ENCODE measurements at places on chromosomes 16 and 17.

DNA sequence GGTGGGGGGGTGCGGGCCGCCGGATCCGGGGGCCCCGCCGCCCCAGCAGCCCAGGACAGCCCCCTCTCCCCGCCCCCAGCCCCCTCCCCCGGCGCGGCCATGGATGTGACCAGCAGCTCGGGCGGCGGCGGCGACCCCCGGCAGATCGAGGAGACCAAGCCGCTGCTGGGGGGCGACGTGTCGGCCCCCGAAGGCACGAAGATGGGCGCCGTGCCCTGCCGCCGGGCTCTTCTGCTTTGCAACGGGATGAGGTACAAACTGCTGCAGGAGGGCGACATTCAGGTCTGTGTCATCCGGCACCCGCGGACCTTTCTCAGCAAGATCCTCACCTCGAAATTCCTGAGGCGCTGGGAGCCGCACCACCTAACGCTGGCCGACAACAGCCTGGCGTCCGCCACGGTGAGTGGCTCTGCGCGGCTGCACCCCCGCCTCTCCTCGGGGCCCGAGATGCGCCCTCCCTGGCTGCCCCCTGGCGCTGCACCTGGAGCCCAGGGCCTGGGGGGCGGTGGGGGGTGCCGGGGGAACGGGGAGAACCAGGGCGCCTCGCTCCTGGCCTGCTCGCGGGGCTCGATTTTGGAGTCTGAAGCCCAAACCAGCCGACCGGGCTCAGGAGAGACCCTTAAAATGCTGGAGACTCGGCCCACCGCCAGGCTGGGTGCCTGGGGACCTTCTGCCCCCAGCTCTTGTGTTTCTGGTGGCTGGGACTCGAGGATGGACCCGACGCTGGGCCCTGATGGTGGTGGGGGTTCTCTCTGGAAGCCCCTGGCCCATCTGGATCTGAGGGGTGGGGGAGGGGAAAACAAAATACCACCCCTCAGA is 744 bp downstream of the CMIP start:
- DNase-seq: no peak

GRCh38 chr16:85717393-85718152 is 28.8 kb upstream of the GINS2 start:
- peak; percentile 61 for DNase-seq

GRCh38 chr16:35187665-35188225 is 1728.3 kb downstream of the TP53TG3F start:
- no peak for DNase-seq

GRCh38 chr16:87708881-87709638 is 56.7 kb downstream of the KLHDC4 start:
- DNase-seq: no peak

DNA sequence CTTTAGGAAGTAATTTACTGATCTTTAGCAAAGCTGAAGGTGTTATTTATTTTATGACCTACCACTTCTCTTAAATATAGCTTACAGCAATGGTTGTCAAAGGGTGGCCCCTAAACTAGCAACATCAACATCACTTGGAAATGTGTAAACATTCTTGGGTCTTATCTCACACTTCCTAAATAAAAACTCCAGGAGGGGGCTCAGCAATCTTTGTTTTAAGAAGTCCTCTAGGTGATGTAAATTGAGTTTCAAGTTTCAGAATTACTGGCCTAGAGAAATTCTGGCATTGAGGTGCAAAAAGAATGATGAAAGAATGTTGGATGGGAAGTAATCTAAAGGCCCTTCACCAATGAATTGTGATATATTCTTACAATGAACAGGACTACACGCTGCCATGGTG is 142.3 kb downstream of the HS3ST4 start:
- DNase-seq: no peak

DNA sequence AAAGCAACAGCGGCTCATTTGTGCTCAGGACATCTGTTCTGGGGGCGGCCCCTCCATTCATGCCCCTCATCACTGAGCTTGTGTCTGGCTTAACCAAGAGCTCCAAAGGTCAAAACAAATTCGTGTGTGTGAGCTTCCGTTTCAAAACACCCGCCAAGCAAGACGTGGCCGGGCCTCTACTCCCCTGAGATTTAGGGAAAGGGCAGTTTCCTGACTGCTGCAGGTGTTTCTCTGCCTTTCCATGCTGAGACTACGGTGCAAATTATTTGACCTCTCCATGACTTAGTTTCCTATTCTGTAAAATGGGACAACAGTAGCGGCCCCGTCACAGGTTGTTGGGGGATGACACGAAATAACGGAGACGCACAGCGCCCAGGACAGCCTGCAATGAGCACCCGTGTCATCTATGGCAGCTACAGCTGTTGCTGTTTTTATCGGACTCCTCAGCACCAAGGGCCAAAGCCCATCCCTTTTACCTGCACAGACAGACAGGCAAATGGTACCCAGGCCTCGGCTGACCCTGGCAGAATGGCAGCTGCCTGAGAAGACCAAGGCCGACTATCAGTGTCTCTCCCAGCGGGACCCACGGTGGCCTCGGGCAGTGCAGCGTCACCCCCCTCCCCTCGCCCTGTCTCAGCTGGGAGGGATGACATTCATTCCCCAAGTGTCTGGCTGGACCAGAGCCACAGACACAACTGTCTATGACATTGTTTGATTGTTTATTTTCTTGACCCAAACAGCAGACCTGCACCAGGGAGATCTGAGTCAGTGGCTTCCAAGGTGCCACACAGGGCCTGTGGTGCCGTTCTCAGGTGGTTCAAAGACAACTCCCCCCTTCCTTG is 50.7 kb upstream of the DOC2B start:
- no peak for DNase-seq

DNA sequence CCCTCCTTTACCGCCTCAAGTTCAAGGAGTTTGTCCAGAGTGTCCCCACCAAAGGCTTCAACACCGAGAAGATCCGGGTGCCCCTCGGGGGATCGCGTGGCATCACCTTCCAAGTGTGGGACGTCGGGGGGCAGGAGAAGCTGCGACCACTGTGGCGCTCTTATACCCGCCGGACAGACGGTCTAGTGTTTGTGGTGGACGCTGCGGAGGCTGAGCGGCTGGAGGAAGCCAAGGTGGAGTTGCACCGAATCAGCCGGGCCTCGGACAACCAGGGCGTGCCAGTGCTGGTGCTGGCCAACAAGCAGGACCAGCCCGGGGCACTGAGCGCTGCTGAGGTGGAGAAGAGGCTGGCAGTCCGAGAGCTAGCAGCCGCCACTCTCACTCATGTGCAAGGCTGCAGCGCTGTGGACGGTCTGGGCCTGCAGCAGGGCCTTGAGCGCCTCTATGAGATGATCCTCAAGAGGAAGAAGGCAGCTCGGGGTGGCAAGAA is 1.1 kb downstream of the ARL4D start:
- no peak for DNase-seq

DNA sequence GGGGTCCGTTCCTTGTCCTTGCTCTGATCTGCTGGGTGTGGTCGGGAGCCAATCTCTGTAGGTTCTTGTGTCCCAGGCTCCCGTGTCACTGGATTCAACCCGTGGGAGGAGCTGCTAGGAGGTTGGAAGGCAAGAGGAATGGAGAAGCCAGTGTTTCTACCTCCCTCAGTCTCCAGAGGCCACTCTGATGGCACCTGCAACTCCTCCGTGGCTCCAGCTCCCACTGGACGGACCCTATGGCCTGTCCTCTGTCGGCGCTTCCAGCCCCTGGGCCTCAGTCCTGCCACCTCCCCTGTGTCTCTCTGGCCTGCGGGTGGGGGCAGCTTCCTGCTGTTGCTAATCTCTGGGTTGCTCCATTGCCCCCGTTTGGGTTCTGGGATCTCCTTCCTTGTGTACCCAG is 71.1 kb downstream of the CMIP start:
- DNase-seq: no peak

GRCh38 chr16:19245326-19245925 is 40.1 kb upstream of the CLEC19A start:
- no peak for DNase-seq

DNA sequence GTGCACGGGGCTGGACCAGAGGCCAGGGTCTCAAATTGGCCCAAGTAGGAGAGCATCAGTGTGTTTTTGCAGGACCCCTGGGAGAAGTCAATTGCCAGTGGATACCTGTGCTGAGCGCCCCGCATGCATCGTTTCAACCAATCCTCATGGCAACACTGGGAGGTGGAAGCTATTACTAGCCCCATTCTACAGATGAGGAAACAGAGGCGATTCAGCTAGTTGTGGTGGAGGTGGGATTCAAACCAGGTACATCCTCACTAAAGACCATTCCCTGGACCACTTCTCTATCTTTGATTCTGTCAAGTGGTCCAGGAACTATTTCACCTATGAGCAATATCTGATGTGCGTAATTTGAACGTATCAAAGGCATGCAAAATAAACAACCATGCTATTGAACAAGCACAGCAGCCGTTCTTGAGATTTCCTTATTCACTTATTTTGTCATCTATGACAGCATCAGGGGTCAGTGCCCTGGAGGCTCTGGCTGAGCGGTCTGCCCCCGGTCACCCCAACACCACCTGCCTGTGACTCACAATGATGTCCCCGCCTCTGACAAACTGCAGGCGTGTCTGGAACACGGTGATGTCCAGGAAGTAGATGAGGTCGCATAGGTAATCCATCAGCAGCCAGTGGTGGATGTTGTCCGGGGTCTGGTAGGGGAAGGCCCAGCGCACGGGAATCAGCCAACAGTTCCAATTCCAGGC is 54.0 kb downstream of the CNGB1 start:
- DNase-seq: no peak

DNA sequence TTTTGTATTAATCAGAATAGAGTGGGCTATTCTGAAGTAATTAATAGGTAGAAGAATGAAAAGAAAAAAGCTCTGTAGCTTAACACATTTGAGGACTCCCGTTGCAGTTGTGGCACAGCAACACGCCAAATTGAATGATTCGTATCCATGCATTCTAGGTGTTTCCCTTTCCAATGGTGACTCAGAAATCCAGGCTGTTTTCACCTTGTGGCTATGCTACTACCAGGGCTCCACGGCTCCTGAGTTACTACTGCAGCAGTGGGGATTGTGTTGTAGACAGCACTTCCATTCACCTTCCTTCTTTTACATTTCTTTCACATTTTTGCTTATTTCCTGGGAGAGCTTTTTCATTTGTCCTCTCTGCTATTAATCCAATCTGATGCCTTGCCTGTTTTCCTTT is 1616.4 kb downstream of the CDH8 start:
- DNase-seq: no peak

Data from stimulated activated CD4-positive, alpha-beta T cell treated with anti-CD3 and anti-CD28 coated beads, TNF-alpha, amount 100 ng/mL, for 48 hours (primary cell).